Dermis blood vessel endothelial cell (primary cell): ENCODE measurements at places on chromosomes 13 and 19.

- DNase-seq: no peak
Measured at GRCh38 chr13:46896341-46897137, at the start of gene HTR2A. TSS of gene HTR2A (minus strand) at chr13:46897053. CDS start at chr13:46895906, 1,147 bp downstream.

DNA sequence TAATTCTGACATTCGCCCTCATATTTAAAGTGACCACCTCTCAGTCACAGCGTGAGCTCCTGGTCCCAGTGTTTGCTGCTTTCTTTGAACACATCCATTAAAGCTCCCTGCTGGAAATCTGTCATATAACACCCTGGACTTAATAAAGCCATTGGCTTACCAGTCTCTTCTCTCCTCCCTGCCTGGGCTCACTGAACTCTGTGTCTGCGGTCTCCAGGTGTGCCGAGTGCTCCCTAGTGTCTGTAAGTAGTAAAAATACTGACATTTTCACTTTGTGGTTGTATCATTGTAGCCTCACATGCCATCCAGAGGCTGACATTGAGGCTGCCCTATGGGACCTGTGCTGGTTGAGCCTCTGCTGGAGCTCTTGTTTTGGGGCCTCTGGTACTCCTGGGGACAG lies 2.6 kb upstream of the PSG11 start:
- no peak for DNase-seq

GRCh38 chr13:31072041-31072440 lies 89.7 kb downstream of the HSPH1 start:
- DNase-seq: no peak

DNA sequence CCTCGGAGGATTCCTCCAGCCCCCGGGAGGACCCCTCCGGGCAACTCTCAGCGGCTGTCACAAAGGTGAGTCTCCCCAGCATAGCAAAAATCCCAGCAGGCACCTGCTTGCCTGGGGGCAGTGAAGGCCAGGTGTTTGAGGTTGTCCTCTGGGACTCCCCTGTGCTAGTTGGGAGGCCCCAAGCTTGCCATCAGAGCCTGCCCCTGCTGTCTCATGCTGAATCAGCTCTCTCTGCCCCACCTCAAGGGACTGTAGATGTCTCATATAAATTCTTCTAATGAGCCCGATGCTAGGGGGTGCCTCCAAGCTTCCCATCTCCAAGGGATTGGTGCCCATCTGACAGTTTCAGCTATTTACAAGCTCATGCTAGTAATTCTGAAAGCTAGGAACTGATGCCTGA lies 53.6 kb downstream of the NWD1 start:
- no peak for DNase-seq

DNA sequence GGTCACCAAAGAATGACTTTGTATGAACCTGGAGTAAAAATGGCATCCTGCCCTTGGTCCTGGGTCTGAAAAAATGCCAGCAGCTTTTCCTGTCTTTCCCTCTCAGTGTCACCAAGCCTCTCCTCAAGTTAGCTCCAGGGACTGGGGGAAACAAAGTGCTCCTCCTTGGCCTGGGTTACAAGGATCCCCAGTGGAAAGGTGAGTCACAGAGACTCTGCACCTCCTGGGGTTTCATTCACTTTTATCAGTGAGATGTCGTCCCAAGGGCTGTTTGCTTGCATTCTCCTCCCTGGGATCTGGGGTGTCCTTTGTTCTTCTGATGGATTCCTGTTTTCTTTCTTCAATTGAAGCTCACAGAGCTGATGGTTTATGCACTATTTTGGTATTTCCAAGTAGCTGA lies 93.2 kb upstream of the CSNK1A1L start:
- no peak for DNase-seq

DNA sequence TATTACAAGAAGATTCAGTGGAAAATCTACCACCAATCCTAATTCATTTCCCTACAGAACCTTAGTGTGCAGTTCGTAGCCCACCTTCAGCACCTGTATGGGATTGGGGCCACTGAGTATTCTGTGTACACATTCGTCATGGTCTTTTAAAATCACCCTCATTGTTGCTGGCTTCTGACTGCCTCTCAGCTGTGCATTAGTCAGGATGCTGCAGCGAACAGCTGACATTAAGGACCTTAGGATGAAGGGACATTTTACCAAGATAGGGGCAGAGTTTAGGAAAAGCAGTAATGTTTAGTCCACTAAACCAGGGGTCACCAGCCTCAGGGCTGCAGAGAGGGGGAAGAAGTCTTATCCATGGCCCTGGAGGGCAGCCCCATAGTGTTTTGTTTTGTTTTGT lies 176.5 kb downstream of the COL4A1 start:
- no peak for DNase-seq

- DNase-seq: no peak
Measured at GRCh38 chr13:56907766-56908165, 233.0 kb upstream of the PRR20A start.

DNA sequence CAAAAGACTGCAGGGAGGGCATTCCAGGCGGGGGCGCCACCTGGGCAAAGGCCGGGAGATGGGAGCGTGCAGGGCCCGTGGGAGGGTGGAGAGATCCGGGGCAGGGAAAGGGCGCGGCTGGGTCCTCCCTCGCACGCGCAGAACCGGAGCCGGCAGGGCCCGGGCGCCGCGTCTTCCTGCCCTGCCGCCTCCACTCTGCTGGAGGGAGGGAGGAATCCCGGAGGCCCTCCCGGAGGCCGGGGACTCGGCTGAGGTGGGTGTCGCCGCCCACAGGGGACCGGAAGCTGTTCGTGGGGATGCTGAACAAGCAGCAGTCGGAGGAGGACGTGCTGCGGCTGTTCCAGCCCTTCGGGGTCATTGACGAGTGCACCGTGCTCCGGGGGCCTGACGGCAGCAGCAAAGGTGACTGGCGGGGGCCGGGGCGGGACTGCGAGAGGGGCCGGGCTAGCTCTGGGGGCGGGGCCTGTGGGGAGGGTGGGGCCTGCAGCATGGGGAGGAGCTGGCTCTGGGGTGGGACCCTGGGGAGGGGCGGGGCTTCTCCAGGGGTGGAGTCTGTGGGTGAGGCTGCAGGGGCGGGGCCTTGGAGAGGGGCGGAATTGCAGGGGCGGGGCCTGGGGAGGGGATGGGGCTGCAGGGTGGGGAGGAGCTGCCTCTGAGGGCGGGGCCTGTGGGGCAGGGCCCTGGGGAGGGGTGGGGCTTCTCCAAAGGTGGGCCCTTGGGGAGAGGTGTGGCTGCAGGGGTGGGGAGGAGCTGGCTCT lies 51.3 kb downstream of the CELF5 start:
- DNase-seq: peak; percentile 73

DNA sequence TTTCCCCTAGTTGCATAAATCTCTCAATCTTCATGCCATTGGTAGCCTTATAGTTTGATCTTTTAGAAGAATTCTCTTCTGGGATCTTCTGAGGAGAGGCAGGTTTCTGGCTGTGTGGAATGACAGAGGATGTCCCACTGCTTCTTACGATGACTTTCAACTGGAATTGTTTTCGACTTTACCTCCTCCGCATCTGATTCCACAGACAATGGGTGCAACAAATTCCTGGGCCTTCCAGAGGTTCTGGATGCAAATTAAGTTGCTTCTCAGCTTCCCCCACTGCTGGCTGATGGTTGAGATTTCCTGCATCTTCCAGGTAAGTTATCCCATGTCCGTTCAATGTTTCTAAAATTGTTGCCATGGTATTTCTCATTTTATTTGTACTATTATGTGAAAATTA lies 142.3 kb upstream of the TSC22D1 start:
- DNase-seq: no peak

DNA sequence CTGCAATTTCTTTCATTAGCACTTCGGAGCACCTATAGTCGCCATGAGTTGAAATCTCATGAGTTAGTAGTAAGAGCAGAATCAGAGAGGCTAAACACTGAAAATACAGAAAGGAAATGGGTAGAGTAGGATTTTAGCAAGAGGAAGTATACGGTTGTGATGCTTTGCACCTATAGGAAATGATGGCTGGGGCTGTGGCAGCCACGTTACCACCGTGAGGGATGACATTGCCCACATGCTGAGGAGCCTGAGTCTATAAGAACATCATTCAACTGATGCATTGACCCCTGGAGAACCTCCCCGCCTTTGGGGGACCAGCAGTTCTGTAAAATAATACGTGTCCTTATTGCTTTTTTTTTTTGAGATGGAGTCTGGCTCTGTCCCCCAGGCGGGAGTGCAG lies 20.4 kb downstream of the FAM187B start:
- DNase-seq: no peak

DNA sequence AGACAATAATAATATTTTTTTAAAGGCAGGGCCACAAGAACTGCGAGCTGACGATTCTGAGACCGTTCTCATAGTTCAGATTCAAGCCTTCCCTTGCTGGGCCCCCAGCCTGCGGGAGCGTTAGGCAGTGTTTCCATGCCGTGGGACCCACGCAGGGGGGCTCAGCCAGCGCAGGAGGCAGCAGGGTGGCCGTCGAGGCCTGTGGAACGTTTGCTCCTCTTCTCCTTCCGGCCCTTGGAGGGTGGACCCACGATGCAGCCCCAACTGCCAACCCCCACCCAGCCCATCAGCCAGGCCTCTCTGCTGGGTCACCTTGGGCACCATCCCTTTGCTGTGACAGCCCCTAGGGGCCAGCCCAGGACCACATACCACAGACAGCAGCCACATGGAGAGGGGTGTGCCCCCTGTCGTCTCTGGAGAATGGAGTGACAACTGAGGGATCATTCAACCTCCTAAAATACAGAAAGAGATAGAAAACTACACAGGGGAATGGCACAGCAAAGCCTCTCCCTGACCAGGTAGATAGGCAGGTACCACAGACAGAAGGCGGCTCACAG lies 46.8 kb downstream of the PDCD5 start:
- DNase-seq: no peak

DNA sequence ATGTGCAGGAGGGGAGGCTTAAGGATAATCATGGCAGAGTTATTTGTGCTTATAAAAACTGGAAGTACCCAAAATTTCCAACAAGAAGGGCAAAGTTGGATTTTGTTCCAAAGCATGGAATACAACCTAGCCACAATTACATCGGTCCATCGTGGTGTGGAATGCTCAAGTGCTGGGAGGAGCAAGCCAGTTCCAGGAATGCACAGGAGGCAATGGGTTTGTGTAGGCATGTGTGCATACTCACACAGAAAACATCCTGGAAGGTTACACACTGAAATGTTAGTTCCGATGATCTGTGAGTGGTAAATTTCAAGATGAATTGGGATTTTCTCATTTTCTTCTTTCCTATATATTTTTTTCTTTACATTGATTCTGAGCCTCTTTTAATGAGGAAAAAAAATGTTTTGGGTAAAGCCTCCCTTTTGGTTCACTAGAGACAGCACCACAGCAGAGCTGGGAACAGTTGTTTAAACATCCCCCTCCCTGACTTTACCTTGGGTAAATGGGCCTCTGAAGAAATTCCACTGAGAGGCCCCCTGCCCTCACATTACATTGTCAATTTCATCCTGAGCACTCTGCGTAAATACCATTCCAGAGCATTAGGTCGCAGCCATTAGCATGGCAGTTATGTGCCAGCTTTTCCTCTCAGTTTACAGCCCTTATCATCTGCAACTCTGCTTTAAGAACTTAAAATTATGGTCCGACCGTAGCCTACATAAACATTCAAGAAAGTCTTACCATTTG lies 122.0 kb downstream of the UQCRFS1 start:
- no peak for DNase-seq

GRCh38 chr13:87671753-87672605 lies 808 bp downstream of the SLITRK5 start:
- no peak for DNase-seq

DNA sequence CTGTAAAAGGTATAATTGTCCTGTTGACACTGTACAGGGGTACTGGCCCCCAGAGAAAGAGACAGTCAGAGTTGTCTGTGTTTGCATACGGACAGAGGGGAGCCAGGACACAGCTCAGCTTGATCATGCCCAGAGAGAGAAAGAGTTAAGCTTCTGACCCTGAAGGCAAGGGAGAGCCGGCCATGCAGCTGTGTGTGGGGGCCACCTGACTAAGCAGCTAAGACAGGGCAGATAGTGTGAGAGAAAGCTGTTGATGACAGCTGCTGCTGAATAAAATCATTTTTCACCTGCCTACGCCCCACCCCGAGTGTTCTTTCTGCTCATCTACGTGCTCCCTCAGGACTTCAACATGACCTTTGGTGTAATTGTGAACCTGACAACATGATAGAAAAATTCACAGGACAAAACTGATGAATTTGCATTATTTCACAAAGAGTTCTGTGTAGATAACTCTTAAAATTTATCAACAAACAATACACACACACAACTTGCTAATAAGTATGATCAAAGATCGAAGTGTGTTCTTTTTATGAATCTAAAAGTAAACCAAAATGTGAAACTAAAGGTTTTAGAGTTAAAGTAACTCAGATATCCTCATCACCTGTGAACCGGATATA lies 1294.3 kb upstream of the ATXN8OS start:
- DNase-seq: no peak

GRCh38 chr13:52862358-52863206 lies 14.1 kb upstream of the PCDH8 start:
- DNase-seq: peak; percentile 36

- DNase-seq: no peak
Measured at GRCh38 chr13:99078017-99078771, 100.3 kb upstream of the DOCK9 start.

GRCh38 chr13:28204690-28205443 lies 66.5 kb downstream of the PAN3 start:
- DNase-seq: no peak

DNA sequence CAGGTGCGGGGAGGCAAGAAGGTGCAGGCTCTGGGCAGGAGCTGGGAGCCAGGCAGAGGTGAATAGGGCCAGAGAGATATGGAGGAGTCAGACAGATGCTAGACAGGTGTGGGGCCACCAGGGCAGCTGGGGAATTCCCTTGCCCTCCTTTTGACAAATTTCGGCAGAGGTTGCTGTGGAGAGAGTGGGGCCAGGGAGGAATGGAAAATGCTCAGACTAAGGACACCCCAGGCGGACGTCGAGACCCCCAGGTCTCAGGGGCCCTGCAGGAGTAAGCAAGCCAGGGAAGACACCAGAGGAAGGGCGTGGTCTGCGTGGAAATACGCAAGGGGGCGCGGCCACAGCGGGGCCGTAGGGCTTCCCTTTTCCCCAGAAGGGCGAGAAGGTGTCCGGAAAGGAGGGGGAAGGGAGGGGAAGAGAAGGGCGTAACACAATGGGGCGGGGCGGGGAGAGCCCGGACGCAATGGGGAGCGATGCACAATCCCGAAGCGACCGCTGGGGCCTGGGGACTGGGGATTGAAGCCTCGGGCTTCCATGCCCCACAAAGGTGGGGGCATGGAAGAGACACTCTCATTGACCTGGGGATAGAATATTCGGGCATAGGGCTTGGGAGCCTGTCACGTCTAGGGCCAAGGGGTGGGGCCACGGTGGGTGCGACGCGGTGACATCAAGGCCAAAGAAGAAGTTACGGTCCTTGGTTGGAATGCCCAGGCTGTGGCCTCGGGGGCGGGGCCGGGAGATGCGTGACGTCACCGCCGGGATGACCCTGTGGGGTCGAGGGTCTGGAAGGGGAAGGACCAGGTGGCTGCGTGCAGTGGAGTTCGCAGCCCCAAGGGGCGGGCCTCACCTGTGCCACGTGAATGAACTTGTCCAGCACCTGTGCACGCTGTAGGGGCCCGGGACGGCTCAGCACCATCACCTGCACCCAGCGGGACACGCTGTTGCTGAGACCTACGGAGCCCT lies 8.2 kb downstream of the RASGRP4 start:
- no peak for DNase-seq

DNA sequence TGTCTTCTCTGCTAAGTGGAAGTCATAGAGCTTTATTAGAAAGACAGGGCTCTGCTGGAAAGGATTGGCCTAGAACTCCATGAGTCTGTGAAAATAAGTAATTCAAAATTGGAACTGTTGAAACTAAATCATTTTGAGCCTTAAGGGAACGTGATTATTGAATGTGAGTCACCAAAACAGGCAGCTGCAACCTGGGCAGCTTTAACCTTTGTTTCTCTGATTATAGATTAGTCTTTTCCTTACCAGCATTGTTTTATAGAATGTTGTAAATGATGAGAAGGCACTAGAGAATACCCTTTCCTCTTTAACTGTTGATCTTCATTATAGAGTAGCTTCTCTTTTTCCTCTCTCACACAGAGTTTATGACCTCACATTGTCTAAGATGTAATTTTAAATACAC lies 638.8 kb upstream of the SLITRK6 start:
- no peak for DNase-seq
